Bladder microvascular endothelial cell (primary cell): ENCODE measurements at places on chromosomes 7 and 10. TPM values are rescaled to one million over a fixed set of nuclear protein-coding genes. Genes with fewer than 3 reads are reported as not detected.

Gene MACROH2A2
- 0.16 TPM in 1 of 2 replicates, not detected in the other for total RNA-seq

Gene ABLIM1
- 60.7 and 91.4 TPM in 2 replicates for total RNA-seq

Gene AGMO
- total RNA-seq = 1.9 TPM in 2 replicates

Gene CCT6A
- total RNA-seq = 190 and 230 TPM in 2 replicates

Gene NRCAM
- total RNA-seq = 7.0 and 16.5 TPM in 2 replicates

Gene HMX3
- 0.16 TPM in 1 of 2 replicates, not detected in the other for total RNA-seq

Gene ZKSCAN1
- 18.3 and 55.8 TPM in 2 replicates for total RNA-seq

Gene ARPC1B
- total RNA-seq = 488 and 710 TPM in 2 replicates

Gene PDLIM1
- 36.1 and 74.6 TPM in 2 replicates for total RNA-seq

Gene APBB1IP
- 0.06 TPM in 1 of 2 replicates, not detected in the other for total RNA-seq

Gene GDI2
- 420 and 441 TPM in 2 replicates for total RNA-seq

Gene SEMA3E
- total RNA-seq = 0.32 and 1.7 TPM in 2 replicates
